ENCODE measurements at places on chromosomes 11 and 22. TPM values are rescaled to one million over a fixed set of nuclear protein-coding genes. Genes with fewer than 3 reads are reported as not detected.
A peak's percentile ranks its signal among the peaks of the same experiment; 100 is the strongest.

The MPZL2 gene
- polyA plus RNA-seq: not detected

- DNase-seq: peak; percentile 14
Measured at GRCh38 chr22:45804319-45804985, 132.8 kb downstream of the ATXN10 start.

The SMTNL1 gene
- not detected for polyA plus RNA-seq

DNA sequence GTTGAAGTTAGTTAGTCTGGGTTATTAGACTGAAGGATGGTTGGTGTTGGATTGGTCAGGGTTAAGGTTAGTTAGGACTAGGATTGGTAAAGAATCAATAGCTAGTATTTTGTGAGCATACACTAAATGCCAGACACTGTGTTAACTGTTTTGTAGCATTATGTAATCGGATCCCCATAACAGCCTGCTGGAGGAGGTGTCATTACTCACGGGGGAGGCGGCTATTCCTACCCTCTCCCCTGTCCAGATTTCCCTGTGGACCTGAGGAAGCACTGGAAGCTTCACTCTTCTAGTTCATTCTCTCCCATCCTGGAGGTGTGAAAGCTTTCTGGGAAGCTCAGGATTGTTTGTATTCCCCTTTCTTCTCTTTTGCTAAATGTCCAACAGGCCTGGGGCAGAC is 40.5 kb upstream of the KCNJ11 start:
- peak; percentile 6 for DNase-seq

The CLNS1A gene
- polyA plus RNA-seq: 97.3 TPM

DNA sequence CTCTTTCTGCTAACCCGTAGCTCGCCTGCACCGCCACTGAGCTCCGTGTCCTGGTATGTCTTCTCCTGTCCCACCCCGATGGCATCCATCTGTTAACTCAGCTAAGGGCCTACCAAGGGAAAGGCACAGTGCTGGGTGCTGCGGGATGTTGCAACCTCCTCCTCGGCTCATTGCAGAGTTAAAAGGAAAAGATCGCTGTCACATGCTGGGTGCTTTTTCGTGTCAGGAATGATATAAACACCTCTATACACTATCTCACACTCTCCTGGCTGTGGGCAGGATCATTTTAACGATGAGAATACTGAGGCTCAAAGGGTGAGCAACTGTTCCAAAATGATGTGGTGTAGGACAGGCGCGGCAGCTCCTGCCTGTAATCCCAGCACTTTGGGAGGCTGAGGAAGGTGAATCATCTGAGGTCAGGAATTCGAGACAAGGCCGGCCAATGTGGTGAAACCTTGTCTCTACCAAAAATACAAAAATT is 10.1 kb downstream of the TXN2 start:
- DNase-seq: peak; percentile 77
